IMR-90 (cell line): ENCODE measurements at places on chromosomes 6 and 20.

DNA sequence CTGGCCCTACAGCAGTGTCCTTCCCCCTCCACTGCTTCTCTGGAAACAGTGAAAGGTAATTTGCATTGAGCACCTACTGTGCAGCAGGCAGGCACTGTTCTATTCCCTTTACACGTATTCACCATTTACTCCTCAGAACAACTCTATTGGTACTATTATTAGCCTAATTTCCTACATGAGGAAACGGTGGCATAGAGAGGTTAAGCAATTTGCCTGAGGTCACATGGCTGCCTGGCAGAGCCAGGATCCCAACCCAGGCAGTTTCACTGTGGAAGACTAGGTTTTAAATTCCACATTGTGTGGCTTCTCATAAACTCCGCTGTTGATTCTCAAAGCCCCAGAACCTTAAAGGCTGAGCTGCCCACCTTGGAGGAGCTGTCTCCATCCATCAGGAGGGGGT is 72.7 kb downstream of the CLIC5 start:
- DNase-seq, result no peak

DNA sequence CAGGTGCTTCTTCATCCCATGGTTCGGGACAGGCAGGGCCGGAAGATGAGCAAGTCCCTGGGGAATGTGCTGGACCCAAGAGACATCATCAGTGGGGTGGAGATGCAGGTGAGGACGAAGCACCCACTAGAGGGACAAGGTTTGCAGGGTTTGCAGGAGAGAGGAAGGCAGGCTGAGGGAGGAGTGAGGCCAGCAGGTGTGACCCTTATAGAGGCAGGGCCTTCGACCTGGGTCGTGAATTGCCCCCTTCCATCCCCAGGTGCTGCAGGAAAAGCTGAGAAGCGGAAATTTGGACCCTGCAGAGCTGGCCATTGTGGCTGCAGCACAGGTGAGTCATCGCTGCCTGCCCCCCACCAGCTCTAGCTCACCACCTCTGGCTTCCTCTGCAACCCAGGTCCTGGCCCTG is 8.4 kb downstream of the VARS2 start:
- DNase-seq, result no peak

DNA sequence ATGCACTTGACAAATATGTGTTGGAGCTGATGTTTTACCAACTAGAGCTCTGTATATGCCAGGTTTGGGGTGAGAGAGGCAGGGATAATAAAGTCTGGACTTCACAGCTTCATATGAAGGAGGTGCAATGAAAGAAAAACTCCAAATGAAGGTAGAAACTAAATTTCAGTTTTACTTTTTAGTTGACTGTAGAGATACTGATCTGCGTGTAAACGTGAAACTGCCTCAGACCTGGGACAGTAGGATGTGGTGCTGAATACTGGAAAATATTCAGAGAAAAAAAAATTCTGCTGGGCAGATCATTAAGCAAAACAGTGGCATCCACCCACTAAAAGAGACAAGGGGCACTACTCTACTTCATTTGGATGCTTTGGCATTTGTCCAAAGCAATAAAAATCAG is 94.5 kb downstream of the BACH2 start:
- DNase-seq, result no peak

DNA sequence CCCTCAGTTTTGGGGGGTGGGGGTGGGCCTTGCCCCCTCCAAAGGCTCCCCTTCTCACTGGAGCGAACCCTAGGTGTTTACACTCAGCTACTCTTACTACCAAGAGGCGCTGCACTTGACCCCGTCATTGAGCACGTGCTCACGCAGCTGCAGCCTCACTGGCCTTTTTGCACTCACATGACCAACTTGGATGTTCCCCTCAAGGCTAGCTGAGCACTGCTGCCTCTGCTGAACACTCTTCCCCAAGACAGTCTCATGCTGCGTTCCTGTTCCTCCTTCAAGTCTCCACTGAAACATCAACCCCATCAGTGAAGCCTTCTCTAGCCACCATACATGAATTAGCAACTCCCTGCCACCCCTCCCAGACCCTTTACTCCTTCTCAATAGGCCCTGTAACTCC is 4.0 kb downstream of the SOD2 start:
- DNase-seq, result no peak

DNA sequence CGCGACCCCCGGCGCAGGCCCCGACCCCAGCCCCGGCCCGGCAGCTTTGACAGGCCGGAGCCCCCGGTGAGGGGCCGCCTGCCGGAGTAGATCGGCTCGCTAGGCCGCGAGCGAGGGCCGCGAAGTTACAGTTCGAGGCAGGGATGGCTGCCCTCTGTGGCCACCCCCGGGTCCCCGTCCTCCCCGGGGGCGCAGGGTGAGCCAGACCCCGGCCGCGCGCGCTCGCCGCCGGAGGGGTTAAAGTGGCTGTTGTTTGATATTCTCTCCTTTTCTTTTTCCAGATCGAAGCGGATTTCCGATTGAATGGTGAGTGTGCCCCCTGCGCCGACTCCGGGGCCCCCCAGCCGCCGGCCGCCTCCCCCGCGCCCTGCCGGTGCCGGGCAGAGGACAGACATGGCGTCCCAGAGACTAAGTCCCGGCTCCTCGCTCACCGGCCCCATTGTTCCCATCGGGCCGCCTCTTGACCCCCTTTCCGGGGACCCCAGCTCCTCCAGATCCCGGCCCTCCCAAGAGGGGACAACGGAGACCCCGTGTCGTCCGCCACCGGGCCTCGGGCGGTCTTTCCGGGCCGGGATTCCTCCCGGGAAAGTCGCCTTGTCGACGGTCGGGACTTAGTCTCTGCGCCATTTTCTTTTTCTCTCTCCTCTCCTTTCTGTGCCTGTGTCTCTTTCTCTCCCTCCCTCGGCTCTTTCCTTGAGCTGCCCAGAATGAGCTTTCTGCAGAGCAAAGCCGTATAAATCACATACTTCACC is 704 bp downstream of the TOP1 start:
- no peak for DNase-seq

DNA sequence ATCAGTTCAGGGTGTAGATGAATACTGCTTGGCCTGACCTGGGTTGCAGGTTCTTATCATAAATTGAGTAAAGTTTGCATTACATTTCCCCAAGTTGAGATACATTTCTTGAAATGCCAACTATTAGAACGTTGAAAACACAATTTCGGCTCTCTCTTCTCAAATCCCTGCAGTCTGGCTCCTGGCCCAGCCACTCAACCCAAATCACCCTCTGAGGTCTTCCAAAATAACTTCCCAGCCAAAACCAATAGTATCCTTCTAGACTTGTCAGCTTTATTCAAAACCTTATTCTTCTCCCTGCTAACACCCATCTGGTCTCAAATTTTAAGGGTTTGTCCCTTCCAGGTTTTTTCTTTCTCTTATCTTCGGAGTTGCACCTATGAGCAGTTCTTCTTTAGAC is 263.6 kb downstream of the EYA4 start:
- DNase-seq, result no peak

DNA sequence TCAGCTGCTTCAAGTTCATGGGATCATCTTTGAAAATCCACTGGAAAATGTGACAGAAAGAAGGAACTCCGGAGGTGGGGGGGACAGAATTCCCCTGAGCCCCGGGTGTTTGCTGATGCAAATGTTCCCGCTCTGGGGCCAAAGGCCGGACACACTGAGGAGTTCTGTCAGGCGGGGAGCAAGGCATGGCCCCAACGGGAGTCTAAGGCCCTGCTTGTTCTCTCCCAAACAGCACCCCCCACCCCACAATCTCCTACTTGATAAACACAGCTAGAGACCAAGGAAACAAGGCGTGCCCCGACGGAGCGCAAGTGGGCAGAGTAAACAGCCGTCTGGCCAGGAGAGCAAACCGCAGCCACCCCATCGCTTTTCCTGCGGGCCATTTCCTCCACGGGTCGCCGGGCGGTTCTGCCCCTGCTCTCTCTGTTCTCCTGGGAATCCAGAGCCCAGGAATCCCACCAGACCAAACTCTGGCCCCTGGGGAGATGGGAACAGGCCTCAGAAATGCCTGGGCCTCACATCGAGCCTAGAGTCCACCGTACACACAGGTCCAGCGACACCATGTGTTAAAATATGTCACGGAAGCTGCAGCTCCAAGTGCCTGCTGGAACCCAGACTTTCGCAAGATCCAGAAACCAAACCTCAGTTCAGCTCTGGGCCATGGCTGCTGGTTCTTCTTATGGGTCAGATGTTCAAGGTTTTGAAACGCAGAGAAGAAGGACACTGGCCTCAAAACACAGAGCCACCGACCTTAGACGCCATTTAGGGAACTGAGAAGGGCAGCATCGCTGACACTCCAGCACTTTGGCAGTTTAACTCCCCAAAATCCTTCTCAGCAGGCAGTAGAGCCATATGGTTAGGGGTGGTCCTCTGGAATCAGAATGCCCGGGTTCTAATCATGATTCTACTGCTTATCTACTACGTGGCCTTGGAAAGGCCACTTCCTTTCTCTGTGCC is 104.2 kb downstream of the PREX1 start:
- DNase-seq, result no peak

GRCh38 chr6:26025047-26025893 is 62.0 kb upstream of the HFE start:
- DNase-seq, result peak; percentile 91

DNA sequence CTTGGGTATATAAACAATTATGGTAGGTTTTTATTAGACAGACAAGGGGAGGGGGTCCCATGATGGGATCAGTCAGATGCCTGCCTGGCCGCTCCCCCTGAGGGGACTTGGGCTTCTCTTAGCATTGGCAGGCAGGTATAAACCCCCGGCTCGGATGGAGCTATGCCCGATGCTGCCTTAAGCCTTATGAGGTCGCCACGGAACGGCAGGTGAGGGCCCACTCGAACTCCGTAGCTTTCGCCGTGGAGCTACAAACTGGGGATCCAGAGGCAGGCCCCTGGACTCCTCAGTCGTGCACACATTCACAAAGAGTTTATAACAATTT is 148.8 kb downstream of the TRIM27 start:
- no peak for DNase-seq

GRCh38 chr6:131000544-131000943 is 62.5 kb downstream of the EPB41L2 start:
- no peak for DNase-seq

DNA sequence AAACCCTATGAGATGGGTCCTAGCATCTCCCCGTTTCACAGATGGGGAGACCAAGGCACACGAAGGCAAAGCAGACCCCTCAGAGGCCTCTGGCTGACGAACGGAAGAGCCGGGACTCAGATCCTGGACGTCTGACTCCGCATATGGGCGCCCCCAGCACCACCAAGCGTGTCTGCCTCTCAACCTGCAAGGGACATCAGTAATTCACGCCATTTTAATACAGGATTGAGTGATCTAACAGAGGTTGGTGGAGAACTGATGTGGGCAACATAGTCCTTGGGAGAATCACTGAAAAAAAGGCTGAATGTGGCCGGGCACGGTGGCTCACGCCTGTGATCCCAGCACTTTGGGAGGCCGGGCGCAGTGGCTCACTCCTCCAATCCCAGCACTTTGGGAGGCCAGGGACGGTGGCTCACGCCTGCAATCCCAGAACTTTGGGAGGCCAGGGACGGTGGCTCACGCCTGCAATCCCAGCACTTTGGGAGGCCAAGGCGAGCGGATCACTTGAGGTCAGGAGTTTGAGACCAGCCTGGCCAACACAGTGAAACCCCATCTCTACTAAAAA is 206.6 kb downstream of the DLL1 start:
- no peak for DNase-seq

DNA sequence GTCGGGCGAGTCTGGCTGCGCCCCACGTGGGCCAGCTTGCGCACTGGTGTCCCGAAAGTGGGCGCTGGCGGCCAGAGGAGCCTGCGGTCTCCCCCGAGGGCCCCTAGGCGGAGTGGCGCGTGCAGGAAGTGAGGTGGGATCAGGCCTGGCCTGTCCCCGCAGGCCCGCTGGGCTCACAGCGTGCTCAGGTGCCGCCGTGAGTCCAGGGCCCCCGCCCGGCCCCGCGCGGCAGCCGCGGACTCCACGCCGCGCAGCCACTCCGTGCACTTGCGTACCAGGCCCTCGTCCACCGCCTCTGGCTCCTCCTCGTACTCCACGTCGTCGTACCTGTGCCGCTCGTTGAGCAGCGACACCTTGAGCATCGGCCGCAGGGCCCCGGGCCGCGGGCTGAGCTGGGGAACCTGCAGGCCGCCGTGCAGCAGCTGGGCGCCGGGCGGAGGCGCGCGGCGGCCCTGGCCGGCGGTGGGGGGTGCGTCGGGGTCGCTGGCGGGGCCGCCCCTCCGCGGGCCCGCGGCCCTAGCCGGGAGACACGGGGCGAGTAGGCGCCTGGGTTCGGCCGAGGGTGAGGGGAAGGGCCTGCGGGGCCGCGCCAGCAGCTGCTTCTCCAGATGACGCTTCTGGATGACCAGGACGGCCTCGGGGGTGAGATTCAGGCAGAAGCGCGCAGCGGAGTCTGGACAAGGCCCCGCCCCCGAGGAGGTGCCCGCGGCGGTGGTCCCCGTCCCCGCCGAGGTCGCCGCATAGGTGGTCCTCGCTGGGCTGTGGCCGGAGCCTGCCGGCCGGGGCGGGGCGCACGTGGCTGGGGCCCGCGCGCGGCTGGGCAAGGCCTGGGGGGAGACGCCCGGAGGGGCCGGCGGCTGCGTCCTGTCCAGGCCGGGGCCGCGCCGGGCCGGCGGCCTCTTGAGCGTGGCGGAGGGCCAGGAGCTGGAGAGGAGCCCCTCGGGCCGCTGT is 835 bp downstream of the PRR18 start:
- no peak for DNase-seq

GRCh38 chr6:159727717-159728445 is 575 bp downstream of the WTAP start:
- DNase-seq, result no peak

DNA sequence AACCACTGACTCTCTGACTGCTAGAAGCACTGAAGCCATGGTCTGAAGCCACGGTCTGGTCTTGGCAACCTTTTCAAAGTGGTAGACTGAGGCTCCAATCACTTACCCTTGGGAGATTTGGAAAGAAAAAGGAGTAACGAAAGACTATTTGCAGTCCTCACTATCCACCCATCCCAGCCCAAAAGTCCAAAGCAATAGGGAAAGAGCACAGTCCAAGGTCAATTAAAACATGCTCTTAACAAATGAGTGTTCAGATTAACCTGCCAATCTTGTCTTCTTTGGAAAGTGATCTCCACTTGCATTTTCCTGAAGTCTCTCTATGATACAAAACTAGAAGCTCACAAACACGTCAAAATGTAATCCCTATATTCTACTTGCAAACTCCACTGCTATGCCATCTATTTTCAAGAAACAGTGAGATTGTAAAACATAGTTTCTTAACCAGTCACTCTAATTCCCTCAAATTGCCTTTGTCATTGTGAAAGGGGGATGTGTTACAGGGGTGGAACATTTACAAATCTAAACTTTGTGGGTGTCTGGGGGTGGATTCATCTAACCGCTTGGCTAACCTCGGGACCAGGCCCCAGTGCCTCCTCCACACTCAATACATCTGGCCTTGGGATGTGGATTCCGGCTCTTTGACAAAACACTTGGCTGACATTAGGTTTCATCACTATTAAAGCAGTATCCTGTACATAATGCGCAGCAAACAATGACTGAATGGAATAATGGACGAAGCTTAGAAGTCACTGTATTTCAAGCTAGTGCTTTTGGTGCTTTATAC is 56.4 kb downstream of the B4GALT5 start:
- DNase-seq, result peak; percentile 84

GRCh38 chr20:32433311-32434021 is 75.3 kb downstream of the ASXL1 start:
- no peak for DNase-seq

DNA sequence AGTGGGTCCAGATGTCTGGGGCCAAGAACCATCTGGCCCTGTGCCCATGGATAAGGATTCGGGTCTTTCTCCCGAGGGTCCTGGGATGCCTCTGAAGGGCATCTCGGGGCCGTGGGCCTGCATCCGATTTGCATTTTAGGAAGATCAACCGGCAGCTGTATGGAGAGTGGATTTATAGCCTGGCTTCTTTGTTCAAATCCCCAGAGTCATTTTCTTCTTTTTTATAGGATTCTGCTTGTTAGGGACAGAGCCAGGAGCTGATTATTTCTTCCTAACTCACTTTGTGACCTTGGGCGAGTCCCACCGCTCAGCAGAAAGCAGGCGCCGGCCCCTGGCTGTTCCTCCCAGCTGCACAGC is 52.9 kb upstream of the APCDD1L start:
- DNase-seq, result no peak
